ENCODE measurements at places on chromosomes 2 and 18.

GRCh38 chr2:39715822-39716221, 50.1 kb downstream of the TMEM178A start:
- DNase-seq = no peak

DNA sequence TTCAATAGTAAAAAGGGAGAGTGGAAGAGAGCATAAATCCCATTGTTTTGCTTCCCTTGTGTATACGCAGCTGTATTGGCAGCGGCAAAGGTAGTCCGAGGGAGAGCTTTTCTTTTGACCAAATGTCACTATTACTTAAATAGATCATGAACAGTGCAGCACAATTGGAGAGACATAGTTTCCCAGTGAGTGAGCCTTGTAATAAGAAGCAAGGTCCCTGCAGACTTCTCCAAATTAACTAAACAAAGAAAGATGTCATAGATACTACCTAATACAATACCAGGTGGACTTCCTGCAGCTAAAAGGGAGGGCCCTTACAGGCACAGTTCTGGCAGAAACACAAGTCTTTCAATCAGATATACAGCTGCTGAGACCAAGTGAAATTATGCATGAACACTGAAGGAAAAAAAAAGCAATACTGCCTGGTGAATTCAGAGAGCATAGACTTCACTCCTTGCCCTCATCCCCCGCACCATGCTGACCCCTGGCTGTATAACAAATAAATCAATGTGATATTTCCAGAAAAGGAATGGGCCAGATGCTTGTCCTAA, 404.7 kb upstream of the CDH2 start:
- DNase-seq = peak; percentile 34

- DNase-seq = no peak
These were observed 1923.8 kb upstream of the CELF4 start for GRCh38 chr18:39489431-39489830.

- DNase-seq = no peak
These were observed 153.3 kb downstream of the RAPGEF4 start for GRCh38 chr2:172888714-172889669.

DNA sequence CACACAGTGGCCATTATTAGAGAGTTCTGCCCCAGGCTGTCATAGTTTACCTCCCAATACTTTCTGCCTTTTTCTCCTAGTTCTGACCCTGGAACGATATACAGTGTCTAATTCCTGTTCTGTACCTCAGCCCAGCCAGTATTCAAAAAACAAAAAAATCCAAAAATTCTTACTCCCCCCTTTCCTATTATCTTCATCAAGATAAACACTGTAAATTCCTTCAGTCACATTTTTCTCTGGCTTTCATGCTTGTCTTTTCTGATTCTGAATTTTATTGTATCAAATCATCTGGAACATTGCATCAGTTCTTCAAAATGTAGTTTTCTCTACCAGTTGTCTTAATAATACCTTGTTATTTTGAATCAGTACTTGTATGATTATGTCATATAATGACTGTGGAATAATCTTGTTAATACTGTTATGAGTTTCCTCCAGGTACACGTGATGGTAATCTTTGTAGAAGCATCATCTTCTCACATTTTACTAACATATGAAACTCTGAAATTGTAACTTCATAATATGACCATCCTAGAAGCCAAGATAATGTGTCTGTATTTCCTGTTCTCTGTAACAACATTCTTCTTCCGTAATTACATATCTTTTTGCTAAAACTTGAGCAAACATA, 79.0 kb upstream of the NOSTRIN start:
- DNase-seq = no peak

All from femur (tissue), 1 donor.